ENCODE measurements at places on chromosomes 11 and 22.

DNA sequence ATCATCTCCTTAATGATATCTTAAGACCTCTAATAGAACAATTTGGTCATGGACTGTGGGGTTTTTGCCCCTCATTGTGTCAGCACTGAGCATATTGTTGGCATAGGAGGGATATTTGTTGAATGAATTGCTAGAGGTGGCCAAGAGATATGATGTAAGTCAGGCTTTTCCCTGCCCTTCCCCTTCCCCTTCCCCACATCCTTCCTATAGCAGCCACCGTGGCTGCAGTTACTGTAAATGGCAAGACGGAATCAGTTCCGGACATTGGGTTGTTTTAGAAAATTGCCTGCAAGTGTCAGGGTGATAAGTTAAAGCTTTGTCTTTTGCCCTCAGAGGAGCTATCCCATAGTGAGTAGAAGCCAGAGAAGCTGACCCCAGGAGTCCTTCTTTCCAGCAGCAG, 23.0 kb downstream of the LIMK2 start:
- no peak for DNase-seq

DNA sequence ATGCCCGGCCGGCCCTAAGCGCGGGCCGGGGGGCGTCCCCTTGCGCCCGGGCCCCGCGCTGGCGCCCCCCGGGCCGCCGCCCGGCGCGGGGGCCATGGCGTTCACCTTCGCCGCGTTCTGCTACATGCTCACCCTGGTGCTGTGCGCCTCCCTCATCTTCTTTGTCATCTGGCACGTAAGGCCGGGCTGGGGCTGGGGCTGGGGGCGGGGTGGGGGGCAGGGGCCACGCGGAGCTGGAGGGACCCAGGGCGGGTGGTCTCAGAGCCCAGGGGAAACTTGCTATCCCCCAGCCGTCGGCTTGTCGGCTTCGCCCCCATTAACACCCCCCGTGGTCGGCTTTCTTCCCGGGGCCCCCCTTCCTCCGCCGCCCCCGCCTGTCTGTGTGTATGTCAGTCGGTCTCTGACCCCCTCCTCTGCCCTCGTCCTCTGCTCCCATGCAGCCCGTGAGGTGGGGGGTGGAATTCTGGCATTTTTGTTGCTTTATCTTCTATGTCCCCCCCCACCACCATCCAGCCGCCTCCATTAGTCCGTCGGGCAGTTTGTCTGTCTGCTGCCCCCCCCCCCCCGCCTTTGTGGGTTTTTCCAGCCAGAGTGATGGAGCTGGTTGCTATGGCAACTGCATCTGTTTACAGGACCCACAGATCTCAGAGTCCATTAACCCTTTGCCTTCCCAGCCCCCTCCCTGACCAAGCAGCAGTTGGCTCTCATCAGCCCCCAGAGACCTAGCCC, 552 bp downstream of the CNIH2 start:
- peak; percentile 36 for DNase-seq

DNA sequence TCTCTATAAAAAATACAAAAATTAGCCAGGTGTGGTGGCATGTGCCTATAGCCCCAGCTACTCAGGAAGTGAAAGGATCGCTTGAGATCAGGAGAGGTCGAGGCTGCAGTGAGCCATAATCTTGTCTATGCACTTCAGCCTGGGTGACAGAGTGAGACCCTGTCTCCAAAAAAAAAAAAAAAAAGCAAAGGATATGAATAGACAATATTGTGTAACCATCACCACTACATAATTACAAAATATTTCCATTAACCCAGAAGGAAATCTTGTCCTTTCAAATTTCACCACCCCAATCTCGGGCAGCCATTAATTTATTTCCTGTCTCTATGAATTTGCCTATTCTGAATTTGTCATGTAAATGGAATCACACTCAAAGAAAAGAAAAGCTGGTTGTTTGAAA, 21.2 kb downstream of the RSF1 start:
- DNase-seq: no peak

DNA sequence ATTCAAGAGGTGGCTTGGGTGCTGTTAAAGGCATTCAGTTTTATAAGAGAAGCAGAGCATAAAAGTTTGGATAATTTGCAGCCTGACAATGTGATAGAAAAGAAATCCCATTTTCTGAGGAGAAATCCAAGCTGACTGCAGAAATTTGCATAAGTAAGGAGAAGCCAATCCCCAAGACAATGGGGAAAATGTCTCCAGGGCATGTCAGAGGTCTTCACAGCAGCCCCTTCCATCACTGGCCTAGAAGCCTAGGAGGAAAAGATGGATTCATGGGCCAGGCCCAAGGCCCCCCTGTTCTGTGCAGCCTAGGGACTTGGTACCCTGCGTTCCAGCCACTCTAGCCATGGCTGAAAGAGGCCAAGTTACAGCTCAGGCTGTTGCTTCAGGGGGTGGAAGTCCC, 207.3 kb downstream of the METTL15 start:
- DNase-seq: no peak

DNA sequence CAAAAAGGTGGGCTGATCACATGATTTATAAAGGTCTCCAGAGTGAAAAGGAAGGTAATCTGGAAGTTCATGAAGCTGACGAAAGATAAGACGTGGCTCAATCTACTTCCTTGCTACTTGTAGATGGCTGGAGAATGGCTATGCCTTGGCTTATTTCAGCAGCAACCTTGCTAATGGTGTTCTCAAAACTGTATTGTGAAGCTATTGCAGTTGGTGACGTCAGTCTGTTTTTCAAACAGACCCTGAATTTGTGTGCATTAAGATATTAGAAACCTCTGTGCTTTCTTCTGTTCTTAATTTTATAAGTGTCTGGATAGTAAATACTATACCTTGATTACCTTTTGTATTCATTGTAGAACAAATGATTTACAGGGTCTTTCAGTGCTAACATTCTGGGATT, 58.3 kb upstream of the C11orf87 start:
- DNase-seq: no peak

DNA sequence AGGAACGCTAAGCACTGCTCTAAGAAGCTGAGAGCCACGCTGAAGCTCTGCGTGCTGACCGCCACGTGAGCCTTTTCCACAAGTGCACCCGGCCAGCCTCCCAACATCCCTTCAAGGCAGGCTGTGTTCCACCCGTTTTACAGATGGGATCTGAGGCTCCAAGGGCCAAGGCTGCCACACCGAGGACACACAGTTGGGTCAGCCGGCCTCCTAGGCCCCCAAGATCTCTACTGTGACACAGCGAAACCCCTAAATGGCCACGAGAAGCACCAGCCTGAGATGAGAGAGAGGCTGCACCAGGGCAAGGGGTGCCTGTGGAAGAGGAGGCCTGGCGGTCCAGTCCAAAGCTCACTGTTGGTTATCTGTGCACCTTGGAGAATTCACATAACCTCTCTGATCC, 11.8 kb upstream of the CD5 start:
- no peak for DNase-seq

DNA sequence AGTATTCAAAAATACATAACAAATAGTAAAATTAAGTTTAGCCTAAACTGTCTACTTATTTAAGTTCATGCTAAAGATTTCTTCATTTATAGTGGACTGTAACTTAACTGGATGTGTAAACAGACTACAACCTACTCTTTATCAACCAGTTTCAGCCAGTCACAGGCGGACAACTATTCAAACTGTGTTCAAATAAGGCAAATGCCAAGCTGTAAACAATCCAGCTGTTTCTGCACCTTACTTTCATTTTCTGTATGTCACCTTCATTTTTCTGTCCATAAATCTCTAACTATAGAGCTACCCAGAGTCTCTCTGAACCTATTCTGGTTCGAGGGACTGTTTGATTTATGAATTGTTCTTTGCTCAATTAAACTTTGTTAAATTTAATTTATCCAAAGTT, 992.8 kb downstream of the DLG2 start:
- no peak for DNase-seq

- peak; percentile 35 for DNase-seq
Measured at GRCh38 chr11:15198284-15198683, 83.6 kb downstream of the INSC start.

DNA sequence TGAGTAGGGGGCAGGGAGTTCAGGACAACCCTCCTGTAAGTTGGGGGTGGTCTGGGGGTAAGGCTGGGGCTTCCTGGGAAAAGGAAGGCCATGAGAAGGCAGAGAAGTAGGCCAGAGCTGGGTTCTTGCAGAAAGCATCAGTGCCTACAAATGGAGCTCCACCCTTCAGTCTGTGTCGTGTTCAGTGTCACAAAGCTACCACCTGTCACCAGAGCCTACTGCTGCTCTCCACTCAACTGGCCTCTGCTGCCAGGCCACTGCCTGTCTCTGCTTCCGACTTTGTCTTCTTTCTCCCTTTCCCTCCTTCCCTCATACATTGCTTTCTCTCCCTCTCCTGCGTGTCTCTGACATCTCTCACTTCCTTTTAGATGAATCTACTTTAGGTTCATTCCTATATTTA, 3.4 kb upstream of the WBP2NL start:
- DNase-seq: no peak

DNA sequence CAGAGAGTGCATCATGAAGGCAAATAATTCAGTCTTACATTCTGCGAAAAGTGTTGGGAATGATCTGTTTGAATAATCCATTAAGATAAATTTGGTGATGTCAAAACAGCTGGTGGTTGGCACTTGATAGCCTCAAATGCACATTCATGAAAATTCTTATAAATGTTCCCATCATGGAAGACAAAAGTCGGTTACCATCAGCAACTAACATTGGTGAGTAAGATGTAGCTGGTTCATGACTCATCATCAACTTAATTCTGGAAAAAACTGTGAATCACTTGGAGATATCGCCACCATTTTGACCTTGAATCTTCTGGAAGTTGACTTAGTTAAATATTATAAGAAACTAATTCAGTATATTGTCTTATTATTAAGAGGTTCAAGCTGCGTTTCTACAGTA, 11.2 kb downstream of the CRYBB1 start:
- no peak for DNase-seq

DNA sequence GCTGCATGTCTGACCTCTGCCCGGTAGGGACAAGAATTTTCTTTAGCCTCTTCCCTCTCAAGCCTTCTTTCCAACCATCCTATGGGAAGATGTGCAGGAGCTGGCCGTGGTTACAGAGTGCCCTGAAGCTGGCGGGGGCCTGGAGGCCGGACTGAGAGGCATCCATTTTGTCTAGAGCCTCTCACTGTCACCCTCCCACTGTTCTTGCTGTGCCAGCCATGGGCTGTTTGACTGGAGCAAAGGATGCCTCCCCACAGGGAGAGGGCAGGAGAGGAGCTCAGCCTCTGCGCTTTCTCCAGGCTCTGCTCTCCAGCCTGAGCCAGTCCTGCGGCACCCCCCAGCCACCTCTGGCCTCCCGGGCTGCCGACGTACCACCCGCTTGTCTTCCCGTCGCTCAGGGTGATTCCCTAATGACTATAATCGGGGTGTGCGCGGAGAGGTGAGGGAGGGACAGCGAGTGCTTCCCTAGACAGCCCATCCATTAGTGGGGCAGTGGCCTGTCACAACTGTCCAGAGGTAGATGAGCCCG, 123.8 kb downstream of the NECTIN1 start:
- no peak for DNase-seq

DNA sequence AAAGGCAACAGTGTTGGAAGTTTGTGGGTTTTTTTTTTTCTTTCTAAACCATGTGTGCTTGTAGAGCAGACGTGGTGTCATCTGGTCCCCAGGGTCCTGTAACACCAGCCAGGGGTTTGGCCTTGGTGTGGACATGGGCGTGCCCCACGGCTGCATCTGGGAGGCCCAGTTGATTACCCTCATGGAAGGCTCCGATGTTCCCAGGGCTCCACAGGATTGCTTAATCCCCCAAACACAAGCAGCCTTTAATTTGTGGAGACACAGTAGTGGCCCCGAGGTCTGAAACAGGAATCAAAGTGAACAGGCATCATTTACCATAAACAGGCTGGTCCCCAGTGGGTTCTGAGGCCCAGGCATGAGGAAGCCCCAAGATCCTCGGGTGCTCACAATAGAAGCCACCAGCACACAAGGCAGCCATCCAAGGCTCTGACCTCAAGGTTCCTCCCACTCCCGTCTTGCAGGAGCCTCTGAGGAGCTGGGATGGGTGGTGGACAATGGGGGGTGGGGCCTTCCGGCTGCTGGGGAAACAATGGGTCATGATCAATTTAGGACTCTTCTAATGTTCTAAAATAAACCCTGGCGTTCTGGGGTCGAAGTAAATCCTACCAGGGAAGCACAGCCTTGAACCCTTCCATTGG, 115.0 kb upstream of the CD82 start:
- DNase-seq: no peak

- DNase-seq: no peak
Measured at GRCh38 chr11:47987781-47988180, 7.4 kb downstream of the PTPRJ start.

DNA sequence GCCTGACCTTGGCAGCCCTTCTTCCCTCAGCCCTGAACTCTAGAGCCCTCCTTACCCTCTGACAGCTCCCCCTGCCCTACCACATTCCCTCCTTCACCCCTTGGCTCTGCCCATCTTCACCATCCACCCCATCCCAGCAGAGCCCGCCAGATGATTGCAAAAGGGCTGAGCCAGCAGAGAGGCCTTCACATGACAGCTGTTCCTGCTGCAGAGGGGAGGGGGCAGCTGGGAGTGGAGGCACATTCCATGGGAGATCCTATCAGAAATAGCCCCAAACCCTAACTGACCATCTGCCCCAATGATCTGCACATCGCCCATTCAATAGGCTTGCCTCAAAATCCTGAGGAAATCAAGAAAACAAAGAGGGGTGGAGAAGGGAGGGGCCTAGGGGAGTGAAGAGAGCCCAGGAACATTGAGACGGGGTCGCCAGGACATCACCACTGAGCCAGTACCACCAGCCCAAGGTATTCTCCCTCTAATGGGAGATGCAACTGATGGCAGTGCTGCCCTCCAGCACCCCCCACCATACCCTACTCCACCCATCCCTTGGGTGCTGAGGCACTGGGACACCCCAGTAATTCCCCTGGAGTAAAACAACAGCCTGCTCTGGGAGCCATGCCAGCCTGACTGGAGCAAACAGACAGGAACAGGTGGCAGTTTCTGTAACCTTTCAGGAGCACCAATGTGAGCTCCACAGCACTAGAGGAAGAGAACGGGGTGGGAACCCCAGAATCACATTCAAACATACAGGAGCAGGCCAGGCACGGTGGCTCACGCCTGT, 8.0 kb upstream of the AHNAK start:
- peak; percentile 65 for DNase-seq

- peak; percentile 64 for DNase-seq
Measured at GRCh38 chr22:37905534-37906363, at the start of gene MICALL1. MICALL1 (plus strand) TSS chr22:37906297; CDS start chr22:37906423, 126 bp downstream.

DNA sequence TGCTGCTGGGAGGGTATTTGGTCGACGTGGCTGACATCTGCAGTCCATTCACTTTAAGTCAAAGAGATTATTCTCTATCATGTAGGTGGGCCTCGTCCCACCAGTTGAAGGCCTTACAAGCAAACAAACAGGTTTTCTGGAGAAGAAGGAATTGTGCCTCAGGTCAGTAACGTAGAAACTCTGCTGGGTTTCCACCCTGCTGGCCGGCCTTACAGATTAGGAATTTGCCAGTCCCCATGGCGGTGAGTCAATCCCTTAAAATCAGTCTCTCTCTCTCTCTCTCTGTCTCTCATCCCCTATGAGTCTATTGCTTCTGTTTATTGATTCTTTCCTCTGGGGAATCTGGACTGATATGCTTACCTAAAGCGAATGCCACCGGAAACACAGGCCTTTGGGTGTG, 75.4 kb upstream of the FGF3 start:
- no peak for DNase-seq

GRCh38 chr11:20760811-20761210, 91.4 kb downstream of the NELL1 start:
- DNase-seq: no peak

Measured in lung (tissue), 17 donors.